ENCODE measurements at places on chromosomes 2 and 18.
A peak's percentile ranks its signal among the peaks of the same experiment; 100 is the strongest.

GRCh38 chr2:48205137-48205798 lies 299.0 kb upstream of the FBXO11 start:
- no peak for DNase-seq

GRCh38 chr2:160836755-160837154 lies 323.5 kb upstream of the TANK start:
- DNase-seq, result peak; percentile 87

GRCh38 chr2:68974946-68975665 lies 670 bp downstream of the GKN1 start:
- DNase-seq, result no peak

GRCh38 chr18:74788657-74789056 lies 191.0 kb downstream of the ZNF407 start:
- no peak for DNase-seq

DNA sequence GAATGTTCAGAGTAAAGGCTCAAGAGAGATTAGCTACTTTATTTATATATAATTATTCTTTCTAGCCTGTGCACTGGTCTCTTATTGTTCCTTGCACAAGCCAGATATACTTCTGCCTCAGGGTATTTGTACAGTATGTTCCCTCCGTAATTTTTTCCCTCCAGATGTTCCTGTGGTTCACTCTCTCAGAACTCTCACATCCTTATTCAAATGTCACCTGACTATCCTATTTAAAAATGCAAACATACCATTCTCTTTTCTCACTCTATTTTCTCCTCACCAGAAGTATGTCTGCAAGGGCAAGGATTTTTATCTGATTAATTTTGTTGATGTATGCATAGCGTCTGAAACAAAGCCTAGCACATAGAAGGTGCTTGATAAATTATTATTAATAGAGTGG lies 64.0 kb upstream of the CERS6 start:
- no peak for DNase-seq

GRCh38 chr2:2131075-2131789 lies 199.8 kb downstream of the MYT1L start:
- DNase-seq, result no peak

GRCh38 chr2:238475034-238475433 lies 48.3 kb downstream of the ASB1 start:
- DNase-seq, result no peak

DNA sequence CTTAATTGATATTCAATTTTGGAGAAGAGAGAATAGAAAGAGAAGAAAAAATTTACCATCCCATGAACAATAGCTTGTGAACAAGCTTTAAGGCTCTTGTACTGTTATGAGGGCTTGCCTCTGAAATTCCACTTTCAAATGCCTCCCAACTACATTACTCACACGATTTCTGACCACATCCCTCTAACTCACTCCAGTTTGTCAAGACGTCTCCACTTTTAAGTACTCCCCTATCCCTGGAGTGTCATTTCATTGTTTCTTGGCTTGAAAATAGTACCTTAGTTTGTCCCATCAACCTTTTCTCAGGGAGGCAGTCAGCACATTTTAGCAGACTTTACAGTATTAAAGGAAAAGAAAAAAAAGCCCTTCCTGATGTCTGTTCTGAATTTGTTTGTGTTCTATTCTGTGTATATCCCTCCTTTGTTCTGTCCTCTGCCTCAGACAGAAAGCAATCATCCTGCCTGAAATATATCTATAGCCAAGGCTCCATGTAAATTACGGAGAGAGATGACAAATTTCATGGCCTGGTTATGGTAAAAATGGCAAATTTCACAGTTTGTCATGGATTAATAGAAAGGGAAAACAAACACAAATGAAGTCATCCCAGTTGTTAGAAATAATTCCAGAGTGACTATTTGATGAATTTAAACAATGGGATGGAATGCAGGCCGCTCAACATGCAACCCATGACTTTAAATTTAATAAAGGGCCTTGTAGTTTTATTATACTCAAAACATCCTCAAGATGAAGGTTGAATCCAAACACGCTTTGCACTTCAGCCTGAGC lies 228.8 kb downstream of the ETAA1 start:
- peak; percentile 88 for DNase-seq

DNA sequence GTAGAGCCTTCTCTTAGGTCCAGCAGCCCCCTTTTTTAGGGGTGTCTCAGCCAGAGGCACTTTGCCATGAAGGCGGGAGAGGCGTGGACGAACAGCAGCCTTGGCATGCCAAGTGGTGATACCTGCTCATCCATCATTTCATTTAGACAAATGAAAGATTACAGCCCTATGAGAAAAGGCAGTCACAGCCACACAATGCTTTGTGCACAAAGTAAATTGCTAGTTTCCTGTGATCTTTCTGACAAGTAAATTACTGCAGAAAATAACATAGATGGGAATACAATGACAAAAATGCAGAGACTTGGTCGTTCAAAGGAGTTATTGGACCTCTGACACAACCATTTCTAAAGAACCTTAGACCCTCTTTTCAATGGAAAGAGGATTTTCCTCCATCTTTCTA lies 94.9 kb downstream of the RND3 start:
- DNase-seq, result no peak

DNA sequence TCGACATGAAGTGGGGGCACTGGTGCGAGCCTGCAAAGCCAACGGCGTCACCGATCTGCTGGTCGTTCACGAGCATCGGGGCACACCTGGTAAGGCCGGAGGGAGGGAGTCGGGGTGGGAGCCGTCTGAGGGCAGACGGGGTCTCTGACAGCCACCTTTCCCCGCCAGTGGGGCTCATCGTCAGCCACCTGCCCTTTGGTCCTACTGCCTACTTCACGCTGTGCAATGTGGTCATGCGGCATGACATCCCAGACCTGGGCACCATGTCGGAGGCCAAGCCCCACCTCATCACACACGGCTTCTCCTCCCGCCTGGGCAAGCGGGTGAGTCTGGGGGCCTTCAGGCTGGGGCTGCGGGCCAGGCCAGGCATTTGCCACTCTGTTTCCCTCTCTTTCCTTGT lies 2.9 kb downstream of the IMP4 start:
- no peak for DNase-seq

GRCh38 chr2:207688597-207688996 lies 22.8 kb upstream of the CCNYL1 start:
- DNase-seq, result no peak

DNA sequence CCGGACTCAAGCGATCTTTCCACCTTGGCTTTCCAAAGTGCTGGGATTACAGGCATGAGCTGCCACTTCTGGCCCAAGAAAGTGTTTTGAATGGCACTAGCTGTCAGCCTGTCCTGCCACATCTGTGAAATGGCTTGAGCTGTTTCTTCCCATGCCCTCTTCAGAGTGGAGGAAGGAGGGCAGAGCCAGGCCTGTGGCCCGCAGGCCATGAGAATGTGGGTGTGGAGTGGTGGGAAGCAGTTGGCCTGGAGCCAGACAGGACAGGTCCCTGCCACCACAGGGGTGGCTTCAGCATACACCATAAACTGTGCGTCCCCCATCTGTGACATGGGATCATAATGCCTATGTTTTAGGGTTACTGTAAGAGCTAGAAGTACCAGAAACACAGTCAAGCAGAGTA lies 6.5 kb downstream of the SLC66A3 start:
- DNase-seq, result no peak

GRCh38 chr2:104867813-104868504 lies 14.0 kb downstream of the POU3F3 start:
- no peak for DNase-seq

DNA sequence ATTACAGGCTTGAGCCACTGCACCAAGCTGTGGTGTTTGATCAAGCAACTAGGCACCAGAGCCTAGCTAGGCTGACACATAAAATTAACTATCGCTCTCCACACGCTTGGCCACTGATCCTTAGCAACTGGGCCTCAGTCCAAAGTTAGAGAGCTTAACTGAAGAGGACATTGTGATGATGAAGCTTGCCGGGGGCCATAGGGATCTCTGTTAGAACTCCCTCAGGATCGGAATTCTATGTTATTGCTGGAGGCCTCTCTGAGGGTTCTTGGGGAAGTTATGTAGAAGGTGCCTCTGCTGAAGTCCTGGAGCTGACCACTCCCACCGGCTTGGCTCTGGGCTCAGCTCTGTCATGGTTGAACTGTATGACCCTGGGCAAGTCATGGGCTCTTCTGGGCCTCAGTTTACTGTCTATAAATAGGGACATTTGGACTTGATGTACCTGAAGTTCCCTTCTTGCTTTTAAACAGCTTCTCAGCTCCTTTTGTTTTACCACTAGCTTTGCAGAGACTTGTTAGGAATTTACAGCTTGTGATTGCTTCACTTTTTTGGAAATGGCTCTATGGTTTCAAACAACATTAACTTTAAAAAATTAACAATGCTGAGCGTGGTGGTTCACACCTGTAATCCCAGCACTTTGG lies 44.1 kb downstream of the GATA6 start:
- peak; percentile 92 for DNase-seq

DNA sequence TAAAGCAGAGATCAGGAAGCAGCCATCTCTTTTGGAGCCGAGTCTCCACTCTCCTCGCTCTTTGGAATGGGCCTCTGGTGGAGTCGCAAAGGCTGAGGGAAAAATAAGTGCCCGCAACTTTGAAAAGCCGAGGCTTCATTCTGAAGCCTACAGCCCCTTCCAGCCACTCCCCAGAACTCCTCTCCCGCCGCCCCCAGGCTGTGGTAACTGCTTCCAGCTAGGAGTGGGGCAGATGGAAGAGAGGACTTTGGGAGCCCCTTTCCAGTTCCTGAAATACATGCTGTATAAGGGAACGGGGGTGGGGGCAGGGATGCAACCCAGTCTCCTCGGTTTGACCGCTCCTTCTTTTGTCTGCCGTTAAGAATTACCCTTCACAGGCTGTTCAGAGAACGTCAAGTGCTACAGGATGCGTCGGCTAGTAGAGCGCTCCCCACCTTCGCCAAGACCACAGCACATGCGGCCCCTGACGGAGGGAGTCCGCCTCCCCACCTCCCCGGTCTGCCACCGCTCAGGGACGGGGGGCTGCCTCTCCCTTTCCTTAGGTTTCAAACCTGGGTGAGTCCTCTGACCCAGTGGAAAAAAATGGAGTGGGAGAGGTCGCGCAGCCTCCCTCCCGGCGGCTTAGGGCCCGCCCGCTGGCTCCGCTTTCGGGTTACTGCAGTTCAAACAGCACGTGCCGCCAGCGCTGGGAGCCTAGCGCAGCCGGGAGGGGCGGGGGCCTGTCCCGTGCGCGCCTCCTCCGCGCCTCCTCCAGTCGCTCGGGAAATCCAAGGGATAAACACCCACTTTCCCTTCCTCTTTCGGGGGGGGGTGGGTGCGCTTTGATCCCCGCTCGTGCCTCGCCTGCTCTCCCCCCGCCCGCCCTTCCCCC lies 4.9 kb downstream of the CYP26B1 start:
- no peak for DNase-seq

GRCh38 chr18:59189008-59189407 lies 30.9 kb upstream of the GRP start:
- no peak for DNase-seq

GRCh38 chr2:236505041-236505440 lies 64.6 kb upstream of the ACKR3 start:
- DNase-seq, result no peak

- DNase-seq, result no peak
Observed at GRCh38 chr2:17765398-17765797, 11.5 kb downstream of the GEN1 start.

- peak; percentile 32 for DNase-seq
Observed at GRCh38 chr2:238669046-238669445, 178.8 kb upstream of the TWIST2 start.

- no peak for DNase-seq
Observed at GRCh38 chr2:232888839-232889529, 18.9 kb downstream of the SNORC start.

DNA sequence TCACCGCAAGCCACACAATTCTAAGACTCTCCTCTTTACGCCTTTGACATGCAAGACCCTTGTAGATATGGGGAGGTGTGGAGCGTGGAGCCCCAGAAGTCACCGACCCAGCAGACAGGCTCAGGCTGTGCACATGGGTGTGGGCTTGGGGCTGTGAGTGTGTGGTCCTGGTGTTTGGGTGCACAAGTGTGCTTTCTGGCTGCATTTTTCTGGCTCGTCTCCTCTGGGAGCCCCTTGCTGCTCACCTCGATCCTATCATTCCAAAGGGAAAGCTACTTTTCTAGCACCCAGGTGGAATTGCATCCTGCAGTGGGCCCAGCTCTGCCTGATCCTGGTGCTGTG lies 143.0 kb downstream of the ACOXL start:
- DNase-seq, result no peak

- DNase-seq, result no peak
Observed at GRCh38 chr2:71327916-71328315, 3.7 kb upstream of the ZNF638 start.

GRCh38 chr2:170101789-170102188 lies 76.2 kb upstream of the MYO3B start:
- DNase-seq, result no peak

DNA sequence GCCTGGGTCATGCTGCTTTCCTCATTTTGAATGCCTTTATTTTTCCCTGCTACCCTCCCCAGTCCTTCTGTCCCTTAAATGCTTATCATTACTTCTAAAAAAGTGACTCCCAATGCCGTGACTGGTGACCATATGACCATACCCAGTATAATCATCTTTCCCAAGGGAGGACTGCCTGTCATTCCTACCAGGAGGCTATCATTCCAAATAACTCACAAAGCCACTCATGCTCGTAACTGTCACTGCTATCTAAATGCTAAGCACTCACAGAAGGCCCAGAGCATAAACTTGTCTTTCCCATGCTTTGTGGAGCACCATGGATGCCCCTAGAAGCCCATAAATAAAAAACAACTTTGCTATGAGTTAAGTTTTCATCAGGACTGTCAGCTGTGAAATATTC lies 38.7 kb upstream of the CREB1 start:
- peak; percentile 43 for DNase-seq

GRCh38 chr2:54457323-54458023 lies 1.3 kb downstream of the SPTBN1 start:
- peak; percentile 42 for DNase-seq

DNA sequence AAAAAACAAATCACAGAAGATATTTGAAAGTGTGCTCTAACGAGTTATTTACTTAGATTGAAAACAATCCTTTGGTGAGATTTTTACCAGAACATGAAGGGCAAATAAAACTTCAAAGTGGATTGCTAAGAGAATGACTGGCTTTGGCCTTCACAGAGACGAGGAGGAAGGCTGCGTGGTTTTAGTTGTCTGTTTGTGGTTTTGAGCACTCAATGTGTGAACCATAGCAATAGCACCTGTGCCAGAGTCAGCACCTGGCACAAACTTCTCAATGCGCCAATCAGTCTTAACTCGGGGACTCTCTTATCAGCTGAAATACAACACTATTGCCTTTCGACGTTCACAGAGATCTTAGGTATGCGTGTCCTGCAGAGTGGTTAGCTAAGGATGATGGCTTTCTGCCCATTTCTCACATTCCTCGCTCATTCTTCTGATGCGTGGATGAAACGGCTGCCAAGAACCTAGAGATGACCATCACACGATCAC lies 70.0 kb downstream of the MBP start:
- DNase-seq, result no peak

- DNase-seq, result peak; percentile 38
Observed at GRCh38 chr2:28049416-28049815, 158.9 kb downstream of the BABAM2 start.
